ENCODE measurements at places on chromosomes 7 and 10.

GRCh38 chr10:14578060-14578952 lies 196.4 kb downstream of the FAM107B start:
- DNase-seq: no peak

GRCh38 chr10:12639996-12640944 lies 290.9 kb downstream of the CAMK1D start:
- DNase-seq: no peak

GRCh38 chr7:136062625-136063325 lies 85.6 kb upstream of the MTPN start:
- no peak for DNase-seq

- DNase-seq: no peak
These were observed 81.9 kb downstream of the GPR141 start for GRCh38 chr7:37765421-37765829.

DNA sequence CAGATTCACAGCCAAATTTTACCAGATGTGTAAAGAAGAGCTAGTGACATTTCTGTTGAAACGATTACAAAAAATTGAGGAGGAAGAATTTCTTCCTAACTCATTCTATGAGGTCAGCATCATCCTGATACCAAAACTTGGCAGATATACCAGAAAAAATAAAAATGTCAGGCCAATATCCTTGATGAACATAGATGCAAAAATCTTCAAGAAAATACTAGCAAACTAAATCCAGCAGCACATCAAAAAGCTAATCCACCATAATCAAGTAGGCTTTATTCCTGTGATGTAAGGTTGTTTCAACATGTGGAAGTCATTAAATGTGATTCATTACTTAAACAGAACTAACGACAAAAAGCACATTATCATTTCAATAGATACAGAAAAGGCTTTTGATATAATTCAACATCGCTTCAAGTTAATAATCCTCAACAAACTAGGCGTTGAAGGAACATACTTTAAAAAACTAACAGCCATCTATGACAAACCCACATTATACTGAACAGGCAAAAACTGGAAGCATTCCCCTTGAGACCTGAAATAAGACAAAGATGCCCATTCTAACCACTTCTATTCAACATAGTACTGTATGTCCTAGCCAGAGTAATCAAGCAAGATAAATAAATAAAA lies 807.7 kb upstream of the ZWINT start:
- DNase-seq: no peak

- peak; percentile 72 for DNase-seq
These were observed 31.0 kb upstream of the MXI1 start for GRCh38 chr10:110176141-110177030.

GRCh38 chr10:94024407-94024806 lies 30.7 kb downstream of the PLCE1 start:
- DNase-seq: no peak

GRCh38 chr10:77131214-77131613 lies 506.4 kb downstream of the KCNMA1 start:
- peak; percentile 66 for DNase-seq

DNA sequence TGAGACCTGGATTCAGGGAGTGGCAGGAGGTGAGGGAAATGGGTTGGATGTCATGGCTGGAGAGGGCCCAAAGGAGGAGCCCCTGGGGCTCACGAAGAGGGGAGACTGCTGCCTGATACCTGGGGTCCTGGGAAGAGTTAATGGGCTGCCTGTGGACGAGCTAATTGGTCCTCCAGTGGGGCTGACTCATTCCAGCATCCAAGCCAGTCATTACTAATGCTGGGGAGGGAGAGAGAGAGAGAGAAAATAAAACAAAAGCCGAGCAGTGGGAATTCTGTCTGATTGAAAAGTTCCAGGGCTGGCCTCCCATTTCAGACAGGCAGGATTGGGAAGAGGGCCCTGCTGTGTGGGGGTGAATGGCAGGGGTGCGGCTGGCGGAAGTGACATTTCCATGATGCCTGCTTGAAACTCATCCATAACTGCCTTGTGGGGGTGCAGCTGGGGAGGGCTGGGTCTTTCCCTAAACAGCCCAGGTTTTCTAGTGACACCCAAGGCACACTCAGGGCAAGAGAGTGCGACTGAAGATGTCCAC lies 297.8 kb downstream of the RPS24 start:
- peak; percentile 90 for DNase-seq

DNA sequence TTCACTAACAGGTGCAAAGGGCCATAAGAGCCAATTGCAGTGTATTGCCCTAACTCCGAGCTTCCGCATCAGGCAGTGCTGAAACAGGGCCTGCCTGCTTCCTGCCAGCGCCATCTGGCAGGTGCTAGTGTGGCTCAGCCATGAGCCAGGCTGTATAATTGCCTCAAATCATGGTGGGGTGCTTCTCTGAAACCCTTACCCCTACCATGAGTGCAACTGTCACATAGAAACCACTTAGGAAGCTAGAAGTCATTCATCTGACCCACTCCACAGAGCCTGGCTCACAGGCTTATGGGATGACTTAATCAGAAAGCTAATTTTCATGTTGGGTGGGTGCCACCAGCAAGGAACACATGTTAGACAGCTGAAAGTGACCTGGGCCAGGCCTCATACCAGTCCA lies 133.3 kb upstream of the LAMB4 start:
- no peak for DNase-seq

DNA sequence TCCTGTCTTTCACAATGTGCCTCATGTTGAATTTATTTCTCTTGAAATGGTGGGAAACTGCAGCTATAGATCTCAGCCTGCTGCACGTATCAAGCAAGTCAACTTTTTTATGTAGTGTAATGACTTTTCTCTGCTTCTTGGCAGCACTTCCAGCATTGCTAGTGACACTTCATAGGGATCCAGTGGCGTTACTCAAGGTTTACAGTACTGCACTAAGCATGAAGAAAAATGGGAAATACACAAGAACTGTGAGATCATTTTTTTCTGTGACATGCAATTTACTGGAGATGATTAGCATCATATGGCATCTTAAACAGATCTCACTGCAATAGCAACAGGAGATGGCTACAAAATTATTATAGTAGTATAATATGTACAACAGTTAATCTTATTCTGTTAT lies 90.9 kb downstream of the POLR1F start:
- DNase-seq: no peak

DNA sequence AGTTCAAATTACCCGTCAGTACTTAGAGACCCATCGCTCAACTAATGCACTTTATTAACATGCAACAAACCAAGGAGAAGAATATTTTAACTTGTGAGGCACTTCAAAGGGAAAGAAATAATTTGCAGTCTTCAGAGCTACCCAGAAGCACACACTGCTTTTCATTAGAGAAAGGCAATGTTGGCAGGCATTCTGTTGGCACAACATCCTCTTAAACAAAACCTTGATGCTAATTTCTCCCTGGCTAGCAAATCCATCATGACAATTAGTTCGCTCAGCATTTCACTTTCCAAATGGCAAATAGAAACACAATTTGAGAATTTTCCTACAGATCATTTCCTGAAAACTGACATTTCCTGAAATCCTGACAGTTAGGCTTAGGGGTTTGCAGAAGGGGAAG lies 155.6 kb upstream of the FAM13C start:
- no peak for DNase-seq

DNA sequence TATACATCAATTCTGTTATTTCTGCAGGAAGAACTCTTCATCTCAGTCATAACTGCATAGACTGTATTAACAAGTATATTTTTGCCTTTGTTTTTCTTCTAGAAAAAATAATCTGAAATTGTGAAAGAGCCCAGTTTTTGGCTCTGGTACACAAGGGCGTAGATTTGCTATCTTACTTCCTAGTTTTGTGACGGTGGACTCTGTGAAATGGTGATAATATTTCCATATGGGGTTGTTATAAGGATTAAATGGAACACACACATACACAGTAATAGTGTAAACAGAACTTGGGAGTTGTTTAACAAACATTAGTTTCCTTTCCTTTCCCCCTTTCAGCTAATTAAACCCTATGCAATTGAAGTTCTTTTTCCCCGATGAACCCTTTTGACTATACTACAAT lies 108.7 kb downstream of the MKLN1 start:
- no peak for DNase-seq

DNA sequence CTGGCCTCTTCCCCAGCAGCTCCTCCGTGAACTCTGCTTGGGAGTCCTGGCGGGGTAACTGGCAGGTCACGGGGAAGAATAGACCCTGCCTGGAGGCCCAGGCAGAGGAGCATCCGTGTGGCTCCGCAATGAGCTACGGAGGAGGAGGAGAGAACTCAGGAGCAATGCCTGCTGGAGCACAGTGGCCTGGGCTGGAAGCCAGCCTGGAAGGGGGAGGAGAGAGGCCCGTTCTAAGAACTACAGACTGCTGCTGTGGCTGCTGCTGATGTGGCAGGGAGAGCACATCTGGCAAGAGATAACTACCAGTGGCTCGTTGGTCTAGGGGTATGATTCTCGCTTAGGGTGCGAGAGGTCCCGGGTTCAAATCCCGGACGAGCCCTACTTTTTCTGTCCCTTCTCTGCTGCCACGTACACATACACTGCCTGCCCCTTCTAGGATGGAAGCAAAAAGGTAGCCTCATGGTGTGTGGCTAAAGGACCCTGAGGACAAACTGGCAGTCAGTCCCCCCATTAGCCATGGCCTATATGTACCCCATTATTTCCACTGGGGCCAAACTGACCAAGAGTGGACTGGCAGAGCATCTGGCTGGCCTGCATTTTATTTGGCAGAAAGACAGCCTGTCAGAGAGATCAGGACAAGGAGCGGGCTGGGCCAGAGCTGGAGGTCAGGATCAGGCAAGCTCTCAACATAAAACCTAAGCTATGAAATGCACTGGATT lies 7.7 kb upstream of the OPN1SW start:
- DNase-seq: peak; percentile 94

DNA sequence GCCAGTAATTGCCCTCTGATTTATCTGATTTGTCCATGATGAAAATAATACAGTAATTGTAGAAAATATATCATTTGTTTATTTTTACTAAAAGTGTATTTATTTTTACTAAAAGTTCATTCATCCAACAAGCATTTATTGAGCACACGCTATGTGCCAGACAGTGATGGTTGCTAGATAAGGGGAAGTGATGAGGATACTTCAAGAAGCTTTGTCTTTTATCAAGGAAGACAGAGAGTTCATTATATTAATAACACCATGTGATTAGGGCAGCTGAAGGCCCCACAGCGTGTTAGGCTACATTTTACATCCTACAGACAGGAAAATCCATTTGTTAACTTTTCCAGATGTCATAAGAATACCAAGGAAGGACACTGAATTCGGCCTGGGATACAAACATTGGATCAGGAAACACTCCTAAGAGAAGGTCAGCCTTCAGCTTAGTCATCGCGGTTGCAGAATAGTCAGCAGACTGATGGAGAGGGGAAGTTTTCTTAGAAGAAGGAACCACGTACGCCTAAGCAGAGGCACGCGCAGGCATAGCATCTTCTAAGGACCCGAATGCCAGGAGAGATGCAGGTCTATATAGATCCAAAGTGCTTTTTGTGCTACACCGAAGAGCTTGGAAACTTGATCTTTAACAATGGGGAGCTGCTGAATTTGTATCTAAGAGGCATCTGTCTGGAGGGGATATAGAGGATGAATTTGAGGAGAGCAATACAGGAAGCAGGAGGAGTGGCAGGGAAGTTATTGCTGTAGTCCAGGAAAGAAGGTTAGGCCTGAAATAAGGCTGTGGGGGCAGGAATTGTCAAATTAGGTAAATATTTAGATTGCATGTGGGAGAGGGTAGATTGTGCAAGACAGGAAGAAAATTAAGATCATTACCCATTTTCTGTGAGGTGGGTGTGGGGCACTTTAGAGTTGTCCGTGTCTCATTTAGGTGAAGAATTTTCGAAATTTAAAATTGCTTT lies 85.7 kb downstream of the LRGUK start:
- no peak for DNase-seq

- no peak for DNase-seq
These were observed 417.5 kb downstream of the KCNMA1 start for GRCh38 chr10:77220150-77220549.

- no peak for DNase-seq
These were observed 12.3 kb downstream of the MRPS24 start for GRCh38 chr7:43856996-43857395.

- DNase-seq: no peak
These were observed 28.2 kb downstream of the PPIF start for GRCh38 chr10:79375321-79376077.

DNA sequence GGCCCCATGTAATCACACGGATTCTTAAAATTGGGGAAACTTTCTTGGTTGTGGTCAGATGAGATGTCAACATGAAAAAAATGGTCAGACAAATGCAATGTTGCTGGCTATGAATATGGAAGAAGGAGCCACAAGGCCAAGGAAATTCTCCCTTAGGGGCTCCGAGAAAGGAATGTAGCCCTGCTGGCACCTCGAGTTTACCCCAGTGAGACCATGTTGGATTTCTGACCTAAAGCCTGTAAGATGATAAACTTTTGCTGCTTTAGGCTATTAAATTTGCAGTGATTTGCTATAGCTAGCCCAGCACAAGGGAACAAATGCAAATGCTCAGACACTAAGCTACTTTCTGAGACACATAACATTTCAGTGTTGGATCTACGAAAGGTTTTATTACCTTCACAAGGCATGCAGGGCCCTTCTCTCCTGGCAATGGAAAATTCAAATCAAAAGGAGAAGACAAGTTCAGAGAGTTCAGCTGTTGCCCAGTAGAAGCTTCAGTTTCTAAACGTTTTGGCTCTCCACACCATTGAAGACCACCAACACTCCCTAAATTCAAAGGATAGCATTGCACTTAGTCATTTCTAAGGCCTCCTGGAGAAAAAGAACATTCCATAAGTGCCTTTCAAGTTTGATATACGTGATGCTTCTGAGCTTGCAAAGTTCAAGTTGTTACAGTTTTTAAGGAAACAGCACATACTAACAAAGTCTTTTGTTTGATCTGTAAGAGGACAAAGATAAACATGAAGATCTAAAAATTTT lies 23.4 kb downstream of the MCMBP start:
- DNase-seq: peak; percentile 42

- no peak for DNase-seq
These were observed 32.0 kb downstream of the KDM7A start for GRCh38 chr7:140144821-140145220.

- DNase-seq: no peak
These were observed 285.6 kb downstream of the PRPF18 start for GRCh38 chr10:13872411-13872810.

GRCh38 chr7:39608278-39608677 lies 15.1 kb upstream of the RALA start:
- DNase-seq: no peak

DNA sequence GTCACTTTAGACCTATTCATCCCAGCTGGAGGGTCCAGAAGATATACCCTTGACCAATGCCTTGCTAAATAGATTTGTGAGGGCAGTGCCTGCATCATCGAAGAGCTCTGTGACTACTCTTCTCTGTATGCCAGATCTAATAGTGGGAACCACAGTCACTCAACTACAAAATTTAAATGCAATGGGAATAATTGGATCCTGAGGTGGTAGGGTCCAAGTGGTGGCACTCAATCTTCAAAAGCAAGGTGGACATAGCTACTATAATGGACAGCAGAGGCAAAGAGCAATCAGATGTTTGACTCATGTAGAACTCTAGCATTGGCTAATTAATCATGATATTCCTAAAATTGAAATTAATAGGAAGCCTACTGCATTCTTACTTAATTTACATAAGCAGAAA lies 554.3 kb upstream of the GRM3 start:
- no peak for DNase-seq

DNA sequence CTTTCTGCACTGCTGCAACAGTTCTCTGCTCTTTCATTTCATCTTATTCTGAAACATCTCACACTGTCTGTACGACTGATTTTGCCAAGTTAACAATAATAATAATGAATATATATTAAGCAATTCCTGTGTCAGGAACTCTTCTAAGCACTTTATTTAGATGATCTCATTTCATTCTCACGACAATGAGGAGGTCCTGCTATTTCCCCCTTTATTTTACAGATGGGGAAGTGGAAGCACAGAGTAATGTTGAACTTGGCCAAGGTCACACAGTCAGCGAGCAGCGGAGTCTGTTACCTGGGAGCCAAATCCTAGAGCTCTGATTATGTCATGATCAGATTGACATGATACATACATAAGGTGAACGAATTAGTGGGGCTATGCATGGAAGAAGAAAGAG lies 5.8 kb downstream of the MRC1 start:
- no peak for DNase-seq

All from esophagus muscularis mucosa (tissue), 4 donors.